Articular chondrocyte of knee joint (primary cell): ENCODE measurements at places on chromosomes 5 and 9. TPM values are rescaled to one million over a fixed set of nuclear protein-coding genes. Genes with fewer than 3 reads are reported as not detected.

GPR150 gene
- total RNA-seq = under 0.01 TPM in 1 of 2 replicates, not detected in the other

FOXE1 gene
- not detected in 2 replicates for total RNA-seq

CDH6 gene
- total RNA-seq = 0.97 and 3.8 TPM in 2 replicates

SLC34A1 gene
- total RNA-seq = not detected in 2 replicates

CTNND2 gene
- not detected in 2 replicates for total RNA-seq

LCP2 gene
- total RNA-seq = not detected in 2 replicates

NIM1K gene
- total RNA-seq = 3.1 and 3.9 TPM in 2 replicates

ATP6V1G1 gene
- 84.4 and 104 TPM in 2 replicates for total RNA-seq

ADAMTS2 gene
- 54.7 and 57.2 TPM in 2 replicates for total RNA-seq

HTR4 gene
- total RNA-seq = 0.11 TPM in 1 of 2 replicates, not detected in the other

MEF2C gene
- total RNA-seq = 13.5 and 13.9 TPM in 2 replicates

OR1Q1 gene
- total RNA-seq = not detected in 2 replicates

TAF11L10 gene
- total RNA-seq = not detected in 2 replicates

IZUMO3 gene
- not detected in 2 replicates for total RNA-seq

QRFP gene
- total RNA-seq = not detected in 2 replicates

PCDHGB6 gene
- total RNA-seq = 7.9 and 9.5 TPM in 2 replicates

ZNF454 gene
- total RNA-seq = 2.5 and 3.0 TPM in 2 replicates

ST8SIA4 gene
- 0.13 and 0.32 TPM in 2 replicates for total RNA-seq

GRM6 gene
- total RNA-seq = not detected in 2 replicates

TRIM7 gene
- total RNA-seq = 0.97 and 3.3 TPM in 2 replicates

ENDOG gene
- total RNA-seq = 14.1 and 15.7 TPM in 2 replicates

ASB6 gene
- 17.1 and 19.7 TPM in 2 replicates for total RNA-seq

PCDHA1 gene
- total RNA-seq = under 0.01 and 0.11 TPM in 2 replicates

DBH gene
- total RNA-seq = under 0.01 TPM in 1 of 2 replicates, not detected in the other

PCA3 gene
- total RNA-seq = 0.65 TPM in 2 replicates

PLCXD3 gene
- total RNA-seq = not detected in 2 replicates

SMC2 gene
- 22.6 and 47.3 TPM in 2 replicates for total RNA-seq

TSSK1B gene
- 0.43 and 0.52 TPM in 2 replicates for total RNA-seq

ADRB2 gene
- 3.7 and 6.4 TPM in 2 replicates for total RNA-seq

IL9 gene
- not detected in 2 replicates for total RNA-seq

PCDHGA3 gene
- 3.7 and 6.2 TPM in 2 replicates for total RNA-seq

GABRA1 gene
- not detected in 2 replicates for total RNA-seq

FRMD3 gene
- total RNA-seq = 0.11 and 0.13 TPM in 2 replicates

EGR1 gene
- 4.6 and 23.8 TPM in 2 replicates for total RNA-seq

BTNL3 gene
- not detected in 2 replicates for total RNA-seq

SV2C gene
- not detected in 2 replicates for total RNA-seq

PCDHB6 gene
- 0.65 and 0.97 TPM in 2 replicates for total RNA-seq

LCN9 gene
- total RNA-seq = not detected in 2 replicates

MEGF10 gene
- 0.78 and 4.5 TPM in 2 replicates for total RNA-seq

PCDHAC1 gene
- total RNA-seq = under 0.01 and 0.13 TPM in 2 replicates

PIK3R1 gene
- 35.5 and 64.9 TPM in 2 replicates for total RNA-seq

ADRA1B gene
- 0.13 and 0.76 TPM in 2 replicates for total RNA-seq

DHX29 gene
- 52.5 and 52.6 TPM in 2 replicates for total RNA-seq

GABRB2 gene
- not detected in 2 replicates for total RNA-seq

HOMER1 gene
- total RNA-seq = 8.2 and 10.1 TPM in 2 replicates

DRD1 gene
- total RNA-seq = not detected in 2 replicates

IFNE gene
- 5.1 and 6.8 TPM in 2 replicates for total RNA-seq

PCDHAC2 gene
- total RNA-seq = 0.13 and 0.22 TPM in 2 replicates

PCDHGC5 gene
- 4.7 and 8.1 TPM in 2 replicates for total RNA-seq

C1QTNF3 gene
- 2.9 and 3.2 TPM in 2 replicates for total RNA-seq

ORM2 gene
- total RNA-seq = not detected in 2 replicates

CDKN2B-AS1 gene
- 2.1 and 6.7 TPM in 2 replicates for total RNA-seq

PCDHGA8 gene
- total RNA-seq = 5.6 and 5.7 TPM in 2 replicates

CTSV gene
- total RNA-seq = 0.26 and 0.32 TPM in 2 replicates

KCNMB1 gene
- under 0.01 TPM in 2 replicates for total RNA-seq

TAS2R1 gene
- not detected in 2 replicates for total RNA-seq
